ENCODE measurements at places on chromosomes 16 and 17.

DNA sequence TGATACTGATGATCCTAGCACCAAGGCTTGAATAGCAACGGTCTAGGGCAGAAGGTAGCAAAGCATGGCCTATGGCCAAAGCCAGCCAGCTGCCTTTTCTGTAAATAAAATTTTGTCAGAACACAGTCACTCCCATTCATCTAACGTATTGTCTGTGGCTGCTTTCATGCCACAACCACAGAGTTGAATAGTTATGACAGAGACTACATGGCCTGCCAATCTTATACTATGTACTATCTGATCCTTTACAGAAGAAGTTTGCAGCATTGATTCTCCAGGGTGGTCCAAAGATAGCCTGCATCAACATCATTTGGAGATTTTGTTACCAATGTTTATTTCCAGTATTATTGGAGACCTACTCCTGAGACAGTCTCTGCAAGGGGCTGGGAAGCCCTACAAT lies 19.9 kb upstream of the MMD start:
- no peak overlapping the region for H3K4me3 ChIP-seq
- H3K36me3 ChIP-seq: no peaks in the 10 kb centered on the region
- H3K27ac ChIP-seq: no peak overlapping the region
- DNase-seq: no peak

DNA sequence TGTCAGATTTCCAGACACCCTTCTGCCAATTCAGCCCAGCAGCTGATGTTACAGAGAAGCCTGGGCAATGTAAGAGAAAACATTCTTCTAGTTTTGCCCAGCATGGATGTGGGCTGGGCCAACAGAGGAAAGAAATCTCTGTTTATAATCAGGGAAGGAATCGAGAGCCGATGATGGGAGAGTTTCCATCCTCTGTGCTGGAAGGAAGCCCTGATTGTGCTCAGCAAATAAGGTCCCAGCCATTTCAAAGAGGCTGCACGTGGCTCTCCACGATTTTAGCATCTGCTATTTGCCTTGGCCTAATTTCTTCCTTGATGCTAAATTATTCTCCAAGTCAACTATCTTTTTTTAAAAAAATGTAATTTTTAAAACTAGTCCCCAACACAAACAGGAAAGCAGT lies 70.0 kb downstream of the IRX6 start:
- no peaks in the 10 kb centered on the region for H3K27me3 ChIP-seq
- no peak overlapping the region for H3K4me3 ChIP-seq
- peaks cover 6% of the 10 kb centered on the region for H3K4me1 ChIP-seq

- H3K27ac ChIP-seq: no peak overlapping the region
- no peaks in the 10 kb centered on the region for H3K36me3 ChIP-seq
- no peak for DNase-seq
- H3K4me1 ChIP-seq: peaks cover 3% of the 10 kb centered on the region
- no peak overlapping the region for H3K4me3 ChIP-seq
Observed at GRCh38 chr17:2122641-2123302, 67.9 kb downstream of the HIC1 start.

DNA sequence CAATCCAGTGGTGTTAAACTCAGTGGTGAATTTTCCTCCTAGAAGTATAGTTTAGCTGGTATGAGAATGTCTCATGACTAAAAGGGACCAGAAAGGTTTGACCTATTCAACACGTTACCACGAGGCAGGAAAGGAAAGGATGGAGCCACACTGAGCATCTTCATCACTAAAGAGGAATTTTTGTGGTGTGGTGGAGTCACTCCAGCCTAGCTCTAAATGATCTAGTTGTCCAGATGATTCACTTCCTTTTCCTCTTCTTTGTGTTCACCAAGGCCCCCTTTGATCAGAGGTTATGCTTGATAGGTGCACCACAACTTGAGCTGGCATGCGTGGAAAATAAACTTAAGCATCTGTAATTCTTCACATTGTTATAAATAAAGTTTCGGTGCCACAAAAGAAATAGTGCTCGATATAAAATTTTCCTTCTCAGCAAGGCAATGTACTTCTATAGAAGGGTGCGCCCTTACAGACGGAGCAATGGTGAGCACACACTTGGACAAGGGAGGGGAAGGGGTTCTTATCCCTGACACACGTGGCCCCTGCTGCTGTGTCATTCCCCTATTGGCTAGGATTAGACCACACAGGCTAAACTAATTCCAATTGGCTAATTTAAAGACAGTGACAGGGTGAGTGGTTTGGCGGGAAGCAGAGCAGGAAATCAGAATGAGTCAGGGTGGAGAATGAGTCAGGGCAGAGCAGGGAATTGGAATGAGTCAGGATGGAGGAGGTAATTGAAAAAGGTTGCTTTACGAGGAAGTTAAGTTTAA lies 254.6 kb downstream of the HS3ST3A1 start:
- no peak for DNase-seq
- H3K27ac ChIP-seq: no peak overlapping the region
- H3K4me3 ChIP-seq: no peak overlapping the region
- no peaks in the 10 kb centered on the region for H3K36me3 ChIP-seq
- no peaks in the 10 kb centered on the region for H3K27me3 ChIP-seq

- H3K36me3 ChIP-seq: no peaks in the 10 kb centered on the region
- peaks cover 15% of the 10 kb centered on the region for H3K4me1 ChIP-seq
Observed at GRCh38 chr17:39757176-39757662, 19.5 kb downstream of the GRB7 start.

DNA sequence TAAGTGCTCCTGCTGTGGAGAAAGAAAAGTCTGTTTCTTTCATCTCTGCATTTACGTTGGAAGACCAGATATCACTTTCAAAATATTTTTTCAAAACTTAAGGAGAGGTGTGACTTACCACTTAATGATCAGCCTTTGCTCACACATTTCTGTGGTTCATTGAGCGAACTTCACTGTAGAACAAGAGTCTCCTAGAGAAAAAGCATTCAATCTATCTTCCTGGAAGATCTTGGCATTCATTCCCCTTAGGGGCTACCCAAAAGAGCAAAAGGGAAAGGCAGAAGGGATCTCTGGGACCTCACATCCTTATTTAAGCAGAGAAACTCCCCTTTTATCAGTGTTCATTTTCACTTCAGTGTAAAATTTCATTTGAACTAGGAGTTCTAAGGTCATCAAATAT lies 61.2 kb downstream of the HS3ST3A1 start:
- no peak overlapping the region for H3K4me3 ChIP-seq
- DNase-seq: no peak
- no peaks in the 10 kb centered on the region for H3K4me1 ChIP-seq
- H3K36me3 ChIP-seq: no peaks in the 10 kb centered on the region
- no peaks in the 10 kb centered on the region for H3K27me3 ChIP-seq

GRCh38 chr16:71855937-71856662 lies 10.3 kb downstream of the ATXN1L start:
- H3K27me3 ChIP-seq: no peaks in the 10 kb centered on the region
- H3K4me1 ChIP-seq: no peaks in the 10 kb centered on the region
- H3K36me3 ChIP-seq: peaks cover 3% of the 10 kb centered on the region
- DNase-seq: no peak
- H3K27ac ChIP-seq: no peak overlapping the region

GRCh38 chr16:83831456-83831987 lies 23.7 kb downstream of the HSBP1 start:
- peaks cover 6% of the 10 kb centered on the region for H3K4me1 ChIP-seq

DNA sequence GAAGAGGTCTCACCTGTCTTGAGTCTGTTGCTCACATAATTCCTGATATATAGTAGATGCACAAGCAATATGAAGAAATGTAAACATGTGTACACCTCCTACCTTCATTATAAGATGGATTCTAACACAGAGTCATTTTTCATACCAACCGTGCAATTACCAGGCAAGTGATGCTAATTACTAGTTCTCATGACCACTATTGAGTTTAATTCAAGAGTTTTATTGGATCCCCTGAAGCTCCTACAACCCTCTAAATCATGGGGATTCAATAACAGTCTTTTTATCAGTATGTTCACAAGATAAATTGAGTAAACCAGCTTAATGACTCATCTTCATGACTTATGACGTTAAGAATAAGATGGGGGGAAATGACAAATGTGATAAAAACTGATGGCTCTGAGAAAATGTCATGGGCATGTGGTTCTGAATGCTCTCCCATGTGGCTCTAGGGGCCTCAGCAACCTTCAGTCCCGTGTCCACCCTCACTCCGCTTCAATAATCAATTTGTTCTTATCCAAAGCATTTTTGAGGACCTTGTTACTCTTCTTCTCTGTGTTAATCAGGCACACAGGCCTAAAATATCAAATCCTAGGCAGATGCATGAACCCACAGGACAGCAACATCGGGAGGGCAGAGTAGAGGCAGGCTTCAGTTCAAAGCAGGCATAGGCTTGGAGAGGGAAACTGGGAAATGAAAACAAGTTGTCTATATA lies 42.8 kb downstream of the PRAC1 start:
- peaks cover 21% of the 10 kb centered on the region for H3K27me3 ChIP-seq
- H3K4me1 ChIP-seq: peaks cover 9% of the 10 kb centered on the region
- no peak overlapping the region for H3K4me3 ChIP-seq
- no peak overlapping the region for H3K27ac ChIP-seq
- DNase-seq: no peak
- no peaks in the 10 kb centered on the region for H3K36me3 ChIP-seq

GRCh38 chr17:46789610-46790009 lies 28.9 kb downstream of the WNT3 start:
- H3K4me3 ChIP-seq: no peak overlapping the region
- no peaks in the 10 kb centered on the region for H3K36me3 ChIP-seq
- no peaks in the 10 kb centered on the region for H3K27me3 ChIP-seq

- H3K36me3 ChIP-seq: no peaks in the 10 kb centered on the region
- no peak for DNase-seq
- H3K27ac ChIP-seq: no peak overlapping the region
- no peak overlapping the region for H3K4me3 ChIP-seq
- peaks cover 4% of the 10 kb centered on the region for H3K4me1 ChIP-seq
Observed at GRCh38 chr17:47184681-47185080, 4.4 kb downstream of the CDC27 start.

GRCh38 chr17:6472517-6472916 lies 28.3 kb downstream of the PIMREG start:
- no peaks in the 10 kb centered on the region for H3K27me3 ChIP-seq
- no peak overlapping the region for H3K27ac ChIP-seq
- DNase-seq: no peak
- no peak overlapping the region for H3K4me3 ChIP-seq
- peaks cover 13% of the 10 kb centered on the region for H3K4me1 ChIP-seq

- no peak overlapping the region for H3K4me3 ChIP-seq
- peaks cover 8% of the 10 kb centered on the region for H3K4me1 ChIP-seq
- no peaks in the 10 kb centered on the region for H3K27me3 ChIP-seq
- no peak for DNase-seq
- H3K27ac ChIP-seq: no peak overlapping the region
Observed at GRCh38 chr16:57614944-57615343, 13.5 kb upstream of the ADGRG1 start.

DNA sequence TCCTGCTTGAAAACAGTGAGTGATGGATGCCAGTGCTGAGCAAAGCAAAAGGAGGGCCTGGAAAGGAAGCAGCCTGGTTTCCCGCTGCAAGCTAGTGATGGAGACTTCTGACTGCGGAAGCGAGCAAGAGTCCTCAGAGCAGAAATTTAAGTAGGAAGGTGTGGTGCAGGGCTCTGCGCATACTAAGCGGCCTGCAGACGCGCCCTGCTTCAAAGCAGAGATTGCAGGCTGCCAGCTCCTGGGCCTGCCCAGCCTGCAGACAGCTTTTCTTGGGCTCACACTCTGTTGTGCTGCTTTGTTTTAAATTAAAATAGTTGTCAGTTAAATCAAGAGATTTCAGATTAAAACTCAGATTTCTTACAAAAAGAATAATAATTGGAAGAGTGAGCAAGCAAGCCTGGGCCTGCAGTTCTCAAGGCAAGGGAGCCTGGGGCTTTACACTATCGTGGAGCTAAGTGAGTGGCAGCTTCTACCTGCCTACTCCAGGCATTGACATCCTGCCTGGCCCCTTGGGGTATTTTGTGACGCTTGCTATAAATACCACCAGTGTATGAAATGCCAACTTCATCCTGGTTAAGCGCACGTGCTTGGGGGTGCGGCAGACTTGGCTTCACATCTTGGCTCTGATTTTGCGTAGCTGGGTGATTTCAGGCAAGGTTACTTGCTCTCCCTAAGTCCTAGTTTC lies 237.3 kb downstream of the XYLT1 start:
- no peak for DNase-seq
- H3K27me3 ChIP-seq: no peaks in the 10 kb centered on the region
- no peak overlapping the region for H3K27ac ChIP-seq
- no peaks in the 10 kb centered on the region for H3K36me3 ChIP-seq

DNA sequence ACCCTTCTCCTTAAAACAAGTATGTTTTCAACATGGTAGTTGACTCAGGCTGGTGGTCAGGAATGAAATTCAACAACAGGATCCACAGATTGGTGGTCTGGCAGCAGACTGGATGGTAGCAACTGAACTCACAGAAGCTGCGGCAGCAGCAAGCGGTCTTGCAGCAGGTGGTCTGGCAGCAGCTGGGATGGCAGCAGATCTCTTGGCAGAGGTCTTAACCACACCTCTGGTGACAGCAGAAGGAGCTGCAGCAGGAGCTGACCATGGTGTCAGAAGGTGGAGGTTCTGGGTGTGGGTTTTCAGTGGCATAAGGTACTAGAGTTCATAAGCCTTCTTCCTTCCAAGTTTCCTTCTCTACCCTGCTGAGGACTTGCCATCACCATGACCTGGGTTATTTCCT lies 2.2 kb upstream of the KRTAP4-1 start:
- no peak overlapping the region for H3K4me3 ChIP-seq
- no peaks in the 10 kb centered on the region for H3K27me3 ChIP-seq
- no peak overlapping the region for H3K27ac ChIP-seq
- H3K36me3 ChIP-seq: no peaks in the 10 kb centered on the region
- no peak for DNase-seq

DNA sequence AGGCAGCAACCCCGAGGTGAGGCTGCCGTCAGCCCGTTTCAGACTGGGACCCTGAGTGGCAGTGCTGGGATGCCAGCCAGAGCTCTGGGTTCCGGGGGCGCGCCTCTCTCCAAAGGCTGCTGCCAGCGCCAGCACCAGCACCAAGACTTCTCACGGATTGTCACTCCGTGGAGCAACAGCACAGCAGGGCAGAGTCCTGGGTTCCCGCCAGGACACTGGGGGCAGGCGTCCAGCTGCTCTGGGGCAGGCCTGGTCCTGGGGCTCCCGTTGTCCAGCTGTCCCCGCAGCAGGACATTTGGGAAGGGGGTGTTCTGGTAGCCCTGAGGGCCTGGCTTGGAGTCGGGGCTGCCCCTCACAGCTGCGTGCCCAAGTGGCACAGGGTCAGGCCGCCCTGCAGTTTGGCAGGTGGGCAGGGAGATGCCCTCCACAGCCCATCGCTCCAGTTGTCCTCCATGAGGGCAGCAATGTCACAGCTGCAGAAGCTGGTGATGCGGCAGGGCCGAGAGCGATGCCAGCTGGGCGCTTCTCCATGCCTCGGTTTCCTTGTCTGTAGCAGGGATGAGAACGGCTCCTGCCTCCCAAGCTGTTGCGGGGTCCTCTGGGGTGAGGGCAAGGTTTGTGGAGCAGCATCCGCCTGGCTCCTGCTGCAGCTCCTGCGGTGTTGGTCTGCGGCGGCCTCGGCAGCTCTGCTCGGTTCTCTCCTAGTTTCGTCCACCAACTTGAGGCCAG lies 137.3 kb upstream of the CIBAR2 start:
- H3K4me1 ChIP-seq: no peaks in the 10 kb centered on the region
- DNase-seq: no peak
- H3K27me3 ChIP-seq: no peaks in the 10 kb centered on the region
- H3K27ac ChIP-seq: no peak overlapping the region

GRCh38 chr16:47851146-47851545 lies 304.6 kb downstream of the ABCC12 start:
- H3K27ac ChIP-seq: no peak overlapping the region
- DNase-seq: peak; percentile 33
- peaks cover 5% of the 10 kb centered on the region for H3K27me3 ChIP-seq
- H3K4me1 ChIP-seq: peaks cover 10% of the 10 kb centered on the region
- no peak overlapping the region for H3K4me3 ChIP-seq

Data from H1 (cell line).